NB4 (cell line): ENCODE measurements at places on chromosomes 4 and X.

GRCh38 chr4:184446132-184446658, 28.2 kb downstream of the IRF2 start:
- no peak for DNase-seq

DNA sequence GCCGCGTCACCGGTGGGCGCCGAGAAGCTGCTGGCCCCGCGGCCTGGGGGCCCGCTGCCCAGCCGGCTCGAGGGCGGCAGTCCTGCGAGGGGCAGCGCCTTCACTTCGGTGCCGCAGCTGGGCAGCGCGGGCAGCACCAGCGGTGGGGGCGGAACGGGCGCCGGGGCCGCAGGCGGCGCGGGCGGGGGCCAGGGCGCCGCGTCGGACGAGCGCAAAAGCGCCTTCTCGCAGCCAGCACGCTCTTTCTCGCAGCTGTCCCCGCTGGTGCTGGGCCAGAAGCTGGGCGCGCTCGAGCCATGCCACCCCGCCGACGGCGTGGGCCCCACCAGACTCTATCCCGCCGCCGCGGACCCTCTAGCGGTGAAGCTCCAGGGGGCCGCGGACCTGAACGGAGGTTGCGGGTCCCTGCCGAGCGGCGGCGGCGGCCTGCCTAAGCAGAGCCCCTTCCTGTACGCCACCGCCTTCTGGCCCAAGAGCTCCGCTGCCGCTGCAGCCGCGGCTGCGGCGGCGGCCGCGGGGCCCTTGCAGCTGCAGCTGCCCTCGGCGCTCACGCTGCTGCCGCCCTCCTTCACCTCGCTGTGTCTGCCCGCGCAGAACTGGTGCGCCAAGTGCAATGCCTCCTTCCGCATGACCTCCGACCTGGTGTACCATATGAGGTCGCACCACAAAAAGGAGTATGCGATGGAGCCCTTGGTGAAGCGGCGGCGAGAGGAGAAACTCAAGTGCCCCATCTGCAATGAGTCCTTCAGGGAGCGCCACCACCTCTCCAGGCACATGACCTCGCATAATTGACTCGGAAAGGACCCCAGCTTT, 5.6 kb downstream of the PRDM8 start:
- DNase-seq = peak; percentile 87

DNA sequence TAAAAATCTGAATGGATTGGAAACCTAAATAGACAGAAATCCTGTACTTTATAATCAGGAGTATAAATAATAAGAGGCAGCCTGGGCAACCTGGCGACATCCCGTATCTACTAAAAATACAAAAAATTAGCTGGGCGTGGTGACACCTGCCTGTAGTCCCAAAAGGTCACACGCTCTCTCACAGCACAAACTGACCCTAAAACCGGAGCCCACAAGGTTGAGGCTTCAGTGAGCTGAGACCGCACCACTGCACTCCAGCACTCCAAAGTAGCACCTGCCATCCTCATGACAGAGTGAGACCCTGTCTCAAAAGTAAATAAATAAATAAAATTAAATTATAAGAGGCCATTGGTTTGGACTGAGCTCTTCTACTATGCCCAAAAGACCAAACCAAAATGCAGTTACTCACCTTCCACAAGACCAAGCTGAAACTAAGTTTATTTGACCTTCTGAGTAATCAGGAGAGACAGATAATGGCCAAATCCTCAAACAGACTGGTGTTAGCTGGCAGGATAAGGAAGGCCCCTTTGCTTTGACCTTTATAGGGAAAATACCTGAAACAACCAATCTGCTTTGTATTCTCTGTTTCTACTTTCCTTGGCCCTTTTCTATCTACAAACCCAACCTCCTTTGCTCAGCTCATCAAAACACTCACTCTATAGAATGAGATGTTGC, 3.2 kb upstream of the GRSF1 start:
- DNase-seq = no peak

DNA sequence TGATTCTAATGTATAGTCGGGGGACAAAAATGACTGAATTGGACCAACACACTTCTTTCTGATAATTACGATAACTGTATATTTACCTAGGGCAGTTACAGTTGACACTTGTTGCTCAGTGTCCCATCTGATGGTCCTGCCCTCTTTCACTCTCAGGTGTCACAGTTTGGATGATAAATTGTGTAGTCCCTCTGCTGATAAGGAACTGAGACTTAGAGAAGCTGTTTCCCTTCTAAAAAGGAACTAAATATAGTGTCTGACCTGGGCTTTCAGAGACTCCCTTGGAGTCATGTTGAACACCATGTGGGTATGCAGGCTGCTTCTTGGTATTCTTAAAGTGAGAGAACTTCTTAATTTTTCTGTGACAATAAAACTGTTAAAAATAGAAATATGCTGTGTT, 23.7 kb upstream of the PNPLA4 start:
- no peak for DNase-seq

DNA sequence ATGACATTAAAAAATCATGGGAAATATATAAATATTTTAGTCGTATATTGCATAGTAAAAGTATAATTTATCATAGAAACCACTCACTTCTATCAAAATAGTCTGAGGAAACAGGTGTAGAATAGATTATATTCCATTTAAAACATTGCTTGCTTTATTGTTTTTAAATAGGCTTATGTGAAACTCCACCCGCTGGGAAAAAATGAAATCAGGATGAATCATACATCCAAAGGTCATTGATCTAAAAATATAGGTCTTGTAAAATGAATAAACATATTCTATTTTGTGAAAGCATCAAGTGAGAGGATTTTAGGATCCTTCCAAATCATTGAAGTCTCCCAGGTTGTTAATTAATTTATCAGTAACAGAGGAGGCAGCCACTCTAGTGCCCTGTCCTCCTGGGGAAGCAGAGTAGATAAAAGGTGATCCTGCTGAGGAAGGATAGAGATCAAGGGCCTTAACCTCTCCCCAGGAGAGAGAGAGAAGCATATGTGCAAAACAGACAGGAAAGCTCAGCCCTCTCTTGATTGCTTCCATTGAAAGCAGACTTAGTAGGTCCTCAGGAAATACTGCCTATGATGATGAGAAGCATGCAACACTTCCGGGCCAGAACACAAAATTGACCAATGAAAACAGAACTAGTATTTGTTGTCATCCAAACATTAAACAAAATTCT, 96.8 kb upstream of the MAP9 start:
- no peak for DNase-seq
